ENCODE measurements at places on chromosomes 2 and 18. TPM values are rescaled to one million over a fixed set of nuclear protein-coding genes. Genes with fewer than 3 reads are reported as not detected.

Gene AOX1
- 7.2 TPM for polyA plus RNA-seq

Gene COLEC11
- polyA plus RNA-seq: 70.6 TPM

Gene HOXD13
- polyA plus RNA-seq: not detected

GRCh38 chr18:76475450-76476194, 19.4 kb downstream of the ZNF516 start:
- DNase-seq: no peak

DNA sequence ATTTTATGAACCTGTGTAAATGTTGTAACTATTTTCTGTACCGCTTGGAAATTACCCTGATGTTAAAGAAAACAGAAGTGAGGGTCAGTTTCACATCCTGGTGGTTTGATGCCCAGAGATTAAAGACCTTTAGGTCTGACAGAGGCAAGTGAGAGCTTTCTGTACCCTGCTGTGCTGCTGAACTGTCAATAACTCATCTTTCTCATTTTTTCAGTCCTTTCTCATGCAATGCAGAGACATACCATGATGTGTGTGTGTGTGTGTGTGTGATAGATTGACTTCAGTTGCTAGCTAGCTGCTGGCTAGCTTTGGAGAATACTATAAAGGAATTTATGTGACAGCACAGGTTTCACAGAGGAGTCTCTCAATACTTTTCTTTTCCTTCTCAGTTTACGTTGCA, 2025.6 kb upstream of the LRRTM1 start:
- DNase-seq: no peak

DNA sequence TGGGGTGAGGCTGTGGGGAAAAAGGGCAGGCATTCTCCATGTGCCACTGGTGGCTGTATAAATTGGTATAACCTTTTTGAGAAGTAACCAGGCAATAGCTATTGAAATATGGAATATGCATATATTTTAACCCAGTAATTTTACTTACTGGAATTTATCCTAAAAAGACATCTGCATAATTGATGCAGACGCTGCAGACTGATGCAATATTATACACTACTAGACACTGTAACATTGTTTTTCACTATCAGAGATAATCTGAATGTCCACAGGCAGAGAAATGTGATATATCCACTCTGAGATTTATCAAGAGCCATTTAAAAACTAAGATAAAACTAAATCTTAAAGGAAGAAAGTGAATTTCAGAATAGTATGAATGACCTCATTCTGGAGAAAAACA, 14.7 kb downstream of the THOC1 start:
- DNase-seq: no peak

DNA sequence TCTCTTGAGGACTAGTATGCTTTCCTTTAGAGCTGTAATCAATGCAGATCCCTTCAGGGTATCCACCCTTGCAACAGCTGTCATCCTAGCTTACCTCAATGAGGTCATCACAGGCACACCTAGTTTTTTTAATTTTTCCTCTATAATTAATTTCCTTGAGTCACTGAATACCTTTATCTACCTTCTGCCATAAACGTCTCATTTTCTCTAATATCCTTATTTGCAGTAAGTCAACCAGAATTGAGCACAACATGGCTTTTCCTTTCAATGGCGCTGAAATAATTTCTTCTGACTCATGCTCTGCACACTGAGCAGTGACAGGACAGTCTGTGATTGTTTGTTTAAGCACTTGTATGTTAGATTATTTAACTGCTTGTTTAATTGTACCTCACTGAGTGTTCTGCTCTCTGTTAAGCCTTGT, 49.4 kb downstream of the ETAA1 start:
- no peak for DNase-seq

- DNase-seq: no peak
These were observed 7.2 kb downstream of the ARHGAP25 start for GRCh38 chr2:68741805-68742306.

DNA sequence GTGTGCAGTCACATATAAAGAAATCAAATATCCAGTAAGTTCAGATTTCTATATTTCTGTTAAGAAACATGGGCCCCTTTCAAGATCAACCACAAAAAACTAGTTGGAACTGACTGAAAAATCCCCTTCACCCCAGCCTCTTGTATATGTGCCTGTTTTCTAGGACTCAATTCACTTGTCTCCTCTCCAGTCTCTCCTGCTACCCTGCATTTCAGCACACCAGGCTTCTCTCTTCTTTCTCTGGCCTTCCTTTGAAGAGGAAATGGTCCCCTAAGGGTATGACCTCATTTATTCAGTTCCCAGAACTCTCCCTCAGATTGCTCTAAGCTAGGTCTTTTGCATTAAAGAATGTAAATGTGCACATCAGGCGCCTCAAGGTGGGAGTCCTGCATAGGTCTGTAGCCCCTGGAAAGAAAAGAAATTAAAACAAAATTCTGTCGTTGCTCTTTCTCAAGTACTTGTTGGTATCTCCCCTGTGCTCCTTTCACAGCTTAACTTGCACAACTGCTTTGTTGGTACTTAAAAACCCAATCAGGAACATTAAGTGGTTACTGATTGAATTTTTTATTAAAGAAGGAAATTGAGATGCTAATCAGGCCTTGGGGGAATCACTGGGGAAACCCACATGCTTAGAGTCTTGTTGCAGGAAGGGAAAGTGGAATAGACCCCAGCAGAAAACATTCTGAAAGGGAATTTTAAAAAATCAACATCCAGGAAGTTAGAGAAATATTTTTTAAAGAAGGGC, 278.4 kb downstream of the AGPS start:
- DNase-seq: no peak

GRCh38 chr2:19881221-19881907, 20.4 kb downstream of the TTC32 start:
- DNase-seq: no peak

- no peak for DNase-seq
These were observed 302.9 kb downstream of the CPS1 start for GRCh38 chr2:210859314-210859713.

DNA sequence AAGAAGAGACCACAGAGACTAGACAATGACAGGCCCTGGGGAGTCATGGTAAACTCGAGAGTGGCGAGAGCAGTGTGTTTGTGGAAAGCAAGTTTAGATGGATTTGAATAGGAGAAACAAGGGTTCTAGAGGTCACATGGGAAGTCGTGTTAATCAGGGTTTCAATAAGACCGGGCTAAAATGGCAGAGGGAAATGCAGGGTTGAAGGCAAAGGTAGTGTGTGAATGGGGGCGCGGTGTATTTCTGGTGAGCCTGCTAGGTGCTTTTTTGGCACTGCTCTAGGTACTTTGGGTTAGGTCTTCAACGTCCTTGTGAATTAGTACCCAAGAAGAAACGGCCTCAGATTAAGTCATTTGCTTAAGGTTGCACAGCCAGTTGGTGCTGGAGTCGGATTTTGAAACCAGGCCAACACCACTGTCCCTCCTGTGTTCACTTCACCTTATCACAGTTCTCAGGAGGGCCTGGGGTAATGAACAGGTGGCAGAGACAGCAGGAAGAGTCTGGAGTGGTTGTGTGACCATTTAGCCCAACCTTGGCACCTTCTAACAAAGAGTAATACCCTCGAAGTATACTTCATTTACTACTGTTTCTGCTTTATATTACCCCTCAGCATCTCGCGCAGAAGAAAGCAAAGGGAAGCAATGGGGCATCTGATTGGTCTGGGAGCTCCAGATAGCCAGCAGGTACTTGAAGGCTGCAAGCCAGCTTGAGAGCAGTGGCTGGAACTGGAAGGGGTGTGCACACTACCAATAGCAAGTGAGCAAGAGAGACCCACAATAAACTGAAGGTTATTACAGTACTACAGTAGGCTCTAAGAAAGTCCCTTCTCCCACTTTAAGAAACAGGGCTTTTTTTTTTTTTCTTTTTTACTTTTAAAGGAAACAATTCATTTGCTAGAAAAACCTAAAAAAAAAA, 33.4 kb upstream of the GAREM2 start:
- DNase-seq: no peak
